ENCODE measurements at places on chromosomes 1 and 21.

DNA sequence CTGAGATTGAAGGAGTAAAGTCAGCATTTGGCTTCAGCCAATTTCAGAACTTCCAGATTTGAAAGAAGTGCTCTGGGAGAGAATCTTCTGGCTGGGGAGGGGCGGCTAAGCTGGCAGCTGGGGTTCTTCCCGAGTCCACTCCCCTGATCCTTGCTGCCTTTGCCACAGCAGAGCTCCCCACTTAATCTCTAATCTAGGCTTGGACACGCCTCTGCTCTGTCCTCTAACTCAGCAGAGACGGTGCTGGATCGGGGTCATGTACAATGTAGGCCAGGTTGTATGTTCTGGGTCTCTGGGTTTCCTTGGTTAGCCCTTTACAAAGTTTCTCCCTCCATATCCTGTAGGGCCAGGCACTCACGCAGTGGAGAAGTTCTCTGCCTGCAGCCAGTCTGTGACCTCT is 10.1 kb upstream of the GSTM3 start:
- H3K27ac ChIP-seq = no peak overlapping the region
- DNase-seq = no peak
- H3K27me3 ChIP-seq = peaks cover 5% of the 10 kb centered on the region
- H3K36me3 ChIP-seq = no peaks in the 10 kb centered on the region
- H3K4me3 ChIP-seq = no peak overlapping the region

DNA sequence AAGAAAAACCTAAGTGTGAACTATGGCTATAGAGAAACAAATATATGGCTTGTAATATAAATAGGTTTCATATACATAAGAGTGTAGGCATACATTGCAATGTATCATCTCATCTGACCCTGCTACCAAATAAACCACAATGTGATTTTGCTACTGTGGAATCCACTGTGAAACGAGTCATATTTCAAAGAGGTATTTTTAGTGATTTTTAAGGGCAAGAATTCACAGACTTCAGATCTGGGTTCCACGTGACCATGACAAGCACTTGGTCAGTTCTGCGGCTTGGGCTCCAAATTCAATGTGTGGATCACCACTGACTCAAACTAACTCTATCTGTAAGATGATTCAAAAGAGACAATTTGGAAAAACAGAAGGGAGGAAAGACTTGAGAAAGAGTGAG is 147.0 kb upstream of the ERG start:
- DNase-seq = no peak
- H3K4me3 ChIP-seq = no peak overlapping the region
- H3K27me3 ChIP-seq = peaks cover 9% of the 10 kb centered on the region
- H3K4me1 ChIP-seq = no peaks in the 10 kb centered on the region
- H3K36me3 ChIP-seq = no peaks in the 10 kb centered on the region
- no peak overlapping the region for H3K27ac ChIP-seq

DNA sequence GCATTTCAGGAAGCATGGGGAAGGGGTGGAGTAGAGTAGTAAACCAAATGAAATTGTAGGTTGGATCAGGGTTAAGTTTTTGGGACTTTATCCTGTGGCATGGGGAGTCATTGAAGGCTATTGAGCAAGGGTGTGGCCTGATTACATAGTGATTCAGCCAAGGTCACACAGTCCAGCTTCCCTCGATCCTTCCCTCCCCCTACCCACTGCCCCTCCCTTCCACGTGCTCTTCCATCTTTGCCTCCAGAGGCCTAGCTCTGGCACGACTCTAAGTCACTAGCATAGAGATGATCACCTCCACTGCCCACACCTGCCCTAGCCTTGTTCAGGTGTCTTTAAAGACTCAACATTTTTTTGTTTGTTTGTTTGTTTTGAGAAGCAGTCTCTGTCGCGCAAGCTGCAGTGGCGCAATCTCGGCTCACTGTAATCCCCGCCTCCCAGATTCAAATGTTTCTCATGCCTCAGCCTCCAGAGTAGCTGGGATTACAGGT is 37.2 kb upstream of the SLC9A1 start:
- DNase-seq = no peak
- H3K27ac ChIP-seq = no peak overlapping the region
- H3K27me3 ChIP-seq = no peaks in the 10 kb centered on the region
- H3K4me3 ChIP-seq = no peak overlapping the region
- H3K4me1 ChIP-seq = no peaks in the 10 kb centered on the region

DNA sequence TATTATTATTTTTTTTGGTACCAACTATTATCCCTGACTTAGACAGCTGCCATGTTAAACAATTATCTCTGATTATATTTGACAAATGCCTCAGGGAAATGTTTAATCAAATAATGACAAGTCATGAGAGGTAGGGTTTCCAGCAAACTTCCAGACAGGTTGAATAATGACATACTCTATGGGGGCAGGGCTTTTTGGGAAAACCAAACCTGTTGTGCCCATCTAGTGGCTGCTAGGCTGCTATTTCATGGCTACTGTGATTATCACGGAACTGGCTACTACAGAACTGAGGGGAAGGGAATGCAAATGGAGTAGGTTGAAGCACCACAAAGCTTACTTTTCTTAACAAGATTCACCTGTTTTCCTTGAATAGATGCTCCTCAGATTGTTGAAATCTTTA is 77.6 kb downstream of the DUSP10 start:
- no peaks in the 10 kb centered on the region for H3K4me1 ChIP-seq
- H3K36me3 ChIP-seq = no peaks in the 10 kb centered on the region
- no peak for DNase-seq
- H3K4me3 ChIP-seq = no peak overlapping the region
- no peak overlapping the region for H3K27ac ChIP-seq
- H3K27me3 ChIP-seq = no peaks in the 10 kb centered on the region

- no peak overlapping the region for H3K4me3 ChIP-seq
- DNase-seq = no peak
- no peaks in the 10 kb centered on the region for H3K36me3 ChIP-seq
Observed at GRCh38 chr1:101088431-101088830, 62.8 kb upstream of the DPH5 start.

- no peak overlapping the region for H3K4me3 ChIP-seq
- H3K36me3 ChIP-seq = no peaks in the 10 kb centered on the region
- no peak for DNase-seq
- H3K4me1 ChIP-seq = no peaks in the 10 kb centered on the region
- H3K27me3 ChIP-seq = no peaks in the 10 kb centered on the region
Observed at GRCh38 chr1:108057541-108057940, 92.6 kb upstream of the VAV3 start.

- H3K4me1 ChIP-seq = peaks cover 18% of the 10 kb centered on the region
- no peak overlapping the region for H3K4me3 ChIP-seq
- H3K36me3 ChIP-seq = no peaks in the 10 kb centered on the region
- H3K27ac ChIP-seq = no peak overlapping the region
- no peak for DNase-seq
Observed at GRCh38 chr1:39089931-39090521, 63.9 kb downstream of the NDUFS5 start.

DNA sequence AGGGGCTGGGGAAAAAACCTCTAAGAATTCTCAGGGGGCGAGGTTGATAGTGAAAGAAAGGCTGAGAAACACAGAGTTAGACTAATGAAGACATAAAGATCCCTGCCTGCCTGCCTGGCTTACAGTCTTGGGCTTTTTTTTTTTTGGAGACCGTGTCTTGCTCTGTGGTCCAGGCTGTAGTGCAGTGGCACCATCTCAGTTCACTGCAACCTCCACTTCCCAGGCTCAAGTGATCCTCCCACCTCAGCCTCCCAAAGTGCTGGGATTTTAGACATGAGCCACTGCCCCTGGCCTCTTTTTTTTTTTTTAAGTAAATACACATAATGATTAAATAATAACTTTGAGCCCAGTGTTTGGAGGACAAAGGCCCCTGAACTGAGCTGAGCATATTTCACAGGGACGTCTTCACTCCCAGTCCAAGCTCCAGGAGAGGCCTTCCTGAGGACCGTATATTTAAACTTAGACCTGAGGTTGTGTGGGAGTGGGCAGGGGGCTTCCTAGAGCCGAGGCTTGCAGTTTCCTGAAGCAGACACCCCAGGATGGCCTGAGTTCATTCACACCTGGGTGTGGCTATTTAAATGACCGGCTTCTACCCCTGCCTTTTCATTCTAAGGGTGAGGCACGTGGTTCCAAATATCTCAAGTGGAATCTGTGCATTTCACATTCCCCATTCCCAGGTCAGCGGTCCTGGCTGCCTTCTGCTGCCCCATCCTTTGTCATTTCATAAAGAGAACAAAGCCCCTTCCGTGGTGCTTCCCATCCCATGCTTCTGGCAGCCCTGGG is 16.0 kb upstream of the EFHD2 start:
- no peak overlapping the region for H3K4me3 ChIP-seq
- H3K27me3 ChIP-seq = no peaks in the 10 kb centered on the region
- no peaks in the 10 kb centered on the region for H3K4me1 ChIP-seq
- H3K36me3 ChIP-seq = no peaks in the 10 kb centered on the region
- no peak for DNase-seq
- H3K27ac ChIP-seq = no peak overlapping the region

- H3K27ac ChIP-seq = no peak overlapping the region
- no peak overlapping the region for H3K4me3 ChIP-seq
- no peak for DNase-seq
- H3K36me3 ChIP-seq = no peaks in the 10 kb centered on the region
Observed at GRCh38 chr1:95583661-95584210, 349.7 kb downstream of the RWDD3 start.

- H3K4me3 ChIP-seq = no peak overlapping the region
- peaks cover 22% of the 10 kb centered on the region for H3K4me1 ChIP-seq
- DNase-seq = no peak
- H3K27ac ChIP-seq = no peak overlapping the region
Observed at GRCh38 chr1:15424146-15424667, 14.0 kb upstream of the CTRC start.
